A549 (cell line): ENCODE measurements at places on chromosomes 11 and 22.

GRCh38 chr11:15430381-15430780 is 315.7 kb downstream of the INSC start:
- DNase-seq, result no peak

DNA sequence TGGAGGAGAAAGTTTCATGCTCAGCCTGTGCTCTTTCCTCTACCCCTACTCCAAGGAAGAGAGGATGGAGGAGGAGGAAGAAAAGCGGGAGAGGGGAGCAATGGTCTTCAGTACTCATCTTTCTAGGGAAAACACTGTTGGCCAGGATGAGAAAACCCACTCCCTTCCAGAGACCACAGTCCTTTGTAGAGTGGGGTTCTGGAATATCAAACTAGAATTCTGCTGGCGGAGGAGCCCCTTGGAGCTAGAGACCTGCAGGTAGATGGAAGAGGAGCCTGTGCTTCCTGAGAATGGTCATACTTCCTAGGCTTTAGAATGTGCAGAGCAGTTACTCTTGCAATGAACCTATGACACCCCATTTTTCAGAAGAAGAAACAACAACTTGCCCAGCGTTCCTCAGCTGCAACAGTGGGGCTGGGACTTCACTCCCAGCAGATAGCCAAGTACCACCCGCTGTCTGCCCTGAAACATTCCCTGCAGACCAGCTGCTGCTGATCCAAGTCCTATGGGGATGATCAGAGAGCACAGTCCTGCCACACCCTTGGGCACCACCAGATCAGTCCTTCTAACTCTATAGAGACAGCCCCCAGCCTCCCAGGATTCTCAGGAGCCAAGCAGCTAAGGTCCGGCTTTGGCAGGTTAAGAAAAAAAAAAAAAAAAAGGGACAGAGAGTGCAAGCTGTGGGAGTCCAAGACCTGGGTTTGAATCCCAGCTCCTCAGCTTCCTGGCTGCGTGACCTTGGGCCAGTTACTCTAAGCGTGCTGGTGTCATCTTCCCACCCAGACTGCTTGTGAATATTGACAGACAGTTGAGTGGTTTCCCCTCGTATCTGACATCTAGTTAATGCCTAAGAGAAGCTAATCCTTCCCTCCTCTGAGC is 664 bp downstream of the PTGDR2 start:
- no peak for DNase-seq

DNA sequence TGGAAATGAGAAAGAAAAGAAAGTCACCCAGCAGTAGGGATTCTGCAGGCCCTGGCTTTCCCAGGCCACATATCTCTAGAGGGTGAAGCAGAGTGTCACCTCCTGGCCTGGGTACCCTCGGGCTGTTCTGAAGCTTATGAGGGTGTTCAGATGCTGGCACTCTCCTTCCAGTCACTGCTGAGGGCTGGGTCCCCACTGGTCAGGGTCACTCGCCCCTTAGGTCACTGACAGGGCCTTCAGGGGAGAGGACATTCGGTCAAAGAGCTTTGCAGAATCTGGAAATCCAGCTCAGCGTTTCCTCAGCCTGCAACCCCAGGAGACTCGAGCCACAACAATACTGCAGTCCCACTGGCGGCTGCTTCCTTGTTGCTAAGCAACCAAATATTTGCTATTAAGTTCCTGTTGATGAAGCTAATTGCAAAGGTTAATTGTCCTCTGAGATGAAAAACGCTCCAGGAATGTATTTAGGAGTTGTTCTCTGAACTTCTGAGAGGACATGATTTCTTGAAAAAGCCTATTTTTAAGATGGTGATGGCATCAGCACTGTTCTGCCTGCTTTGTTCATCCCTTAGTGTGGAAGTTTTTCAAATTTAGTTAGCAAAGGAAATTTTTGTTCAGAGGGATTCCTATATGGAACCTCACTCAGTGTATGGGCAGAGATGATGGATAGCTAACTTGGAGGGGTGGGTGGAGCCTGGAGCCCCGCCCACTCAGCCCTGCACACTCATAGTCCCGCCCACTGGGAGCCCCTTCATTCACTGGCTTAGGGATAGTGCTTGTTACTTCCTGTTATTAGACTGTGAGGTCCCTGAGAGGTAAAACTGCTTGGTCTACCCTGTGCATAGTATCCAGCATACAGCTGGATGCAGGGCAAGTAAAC is 109.2 kb downstream of the CSNK2A3 start:
- no peak for DNase-seq

DNA sequence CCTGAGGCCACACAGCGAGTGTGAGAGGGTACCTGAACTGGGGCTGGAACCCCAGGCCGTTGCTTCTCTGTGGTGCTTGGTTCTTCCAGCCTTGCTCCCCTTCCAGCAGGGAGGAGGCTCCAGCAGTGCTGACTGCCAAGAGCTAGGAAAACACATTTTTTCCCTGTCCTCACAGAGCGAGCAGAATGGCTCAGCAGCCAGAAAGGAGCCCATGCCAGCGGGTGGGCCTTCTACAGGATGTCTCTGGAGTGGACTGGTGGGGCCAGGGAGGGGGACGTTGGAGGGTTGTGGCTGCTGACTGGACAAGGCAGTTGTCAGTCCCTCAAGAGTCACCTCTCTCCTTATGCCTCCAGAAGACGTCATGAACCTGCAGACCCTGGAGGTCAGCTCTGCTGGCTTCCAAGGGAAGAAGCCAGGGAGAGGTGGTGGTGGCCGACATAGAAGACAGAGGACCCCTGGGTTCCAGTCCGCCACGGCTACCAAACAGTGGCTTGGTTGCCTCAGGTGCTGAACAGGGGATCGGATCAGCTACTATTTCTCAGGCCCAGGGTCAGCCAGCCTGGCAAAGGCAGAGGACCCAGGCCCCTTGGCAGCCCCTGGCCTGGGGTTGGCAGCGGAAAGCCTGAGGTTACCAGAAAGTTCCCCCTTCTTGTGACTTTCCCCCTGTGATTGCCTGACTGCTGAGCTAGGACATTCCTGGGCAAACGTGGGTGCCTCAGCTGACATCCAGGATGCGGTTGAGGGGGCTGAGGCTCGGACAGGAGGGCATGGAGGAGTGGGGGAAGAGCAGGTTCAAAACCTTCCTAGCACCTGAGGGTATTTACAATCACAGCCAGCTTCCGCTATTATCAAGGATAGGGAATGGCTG is 3.7 kb downstream of the MAFF start:
- no peak for DNase-seq

- no peak for DNase-seq
These were observed 15.6 kb upstream of the DENND5A start for GRCh38 chr11:9280655-9281301.

GRCh38 chr11:73316422-73316821 is 8.3 kb downstream of the ARHGEF17 start:
- DNase-seq, result no peak

GRCh38 chr11:128493570-128493965 is 93.8 kb downstream of the ETS1 start:
- no peak for DNase-seq
